ENCODE measurements at places on chromosomes 1 and 21.

DNA sequence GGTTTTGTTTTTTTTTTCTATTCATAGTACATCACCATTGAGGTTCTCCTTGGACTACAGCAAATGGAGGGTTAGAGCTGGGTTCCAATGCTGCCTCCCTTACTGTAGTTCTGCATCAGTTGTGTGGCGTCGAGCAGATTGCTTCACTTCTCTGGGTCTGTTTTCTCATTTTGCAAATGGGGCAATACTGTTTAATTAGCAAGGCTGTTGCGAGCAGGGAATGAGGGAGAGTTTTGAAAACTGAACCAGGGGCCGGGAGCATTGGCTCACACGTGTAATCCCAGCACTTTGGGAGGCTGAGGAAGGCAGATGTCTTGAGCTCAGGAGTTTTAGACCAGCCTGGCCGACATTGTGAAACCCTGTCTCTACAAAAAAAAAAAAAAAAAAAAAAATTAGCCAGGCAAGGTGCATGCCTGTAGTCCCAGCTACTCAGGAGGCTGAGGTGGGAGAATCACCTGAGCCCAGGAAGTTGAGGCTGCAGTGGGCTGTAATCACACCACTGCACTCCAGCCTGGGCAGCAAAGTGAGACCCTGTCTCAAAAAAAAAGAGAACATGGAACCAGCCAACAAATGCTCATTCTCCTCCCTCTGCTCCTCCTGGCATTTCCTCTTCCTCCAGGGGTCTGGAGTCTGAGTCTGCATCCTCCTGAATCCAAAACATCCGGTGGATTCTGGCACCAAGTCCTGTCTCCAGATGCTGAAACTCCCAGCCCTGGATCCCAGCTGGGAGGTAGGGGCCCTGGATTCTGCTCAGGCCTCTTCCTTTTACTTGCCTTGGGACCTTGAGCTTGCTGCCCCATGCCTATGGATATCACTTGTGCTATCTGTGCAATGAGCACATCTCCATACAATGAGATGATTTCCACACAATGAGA lies 3.7 kb upstream of the PLOD1 start:
- no peak for DNase-seq

DNA sequence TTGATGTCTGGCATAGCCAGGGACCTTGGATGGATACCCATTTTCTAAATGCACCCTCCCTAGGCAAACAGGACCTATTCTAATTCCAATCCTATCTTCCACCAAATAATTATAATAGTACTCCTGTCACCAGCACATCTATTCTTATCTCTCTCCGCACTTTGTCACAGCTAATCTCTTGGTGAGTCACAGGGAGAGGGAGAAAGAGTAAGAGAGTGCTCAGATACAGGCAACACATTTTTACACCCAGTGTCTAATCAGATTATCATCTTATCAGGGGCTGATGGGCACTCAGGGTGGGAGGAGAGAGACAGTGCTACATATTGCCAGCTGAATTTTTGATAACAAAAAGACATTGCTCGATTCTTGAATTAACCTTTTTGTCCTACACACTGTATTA lies 275.0 kb upstream of the BEND5 start:
- no peak for DNase-seq

- no peak for DNase-seq
These were observed 273.7 kb downstream of the NFIA start for GRCh38 chr1:61356016-61356415.

GRCh38 chr1:26287033-26287711 lies 7.3 kb downstream of the SH3BGRL3 start:
- DNase-seq = peak; percentile 87

DNA sequence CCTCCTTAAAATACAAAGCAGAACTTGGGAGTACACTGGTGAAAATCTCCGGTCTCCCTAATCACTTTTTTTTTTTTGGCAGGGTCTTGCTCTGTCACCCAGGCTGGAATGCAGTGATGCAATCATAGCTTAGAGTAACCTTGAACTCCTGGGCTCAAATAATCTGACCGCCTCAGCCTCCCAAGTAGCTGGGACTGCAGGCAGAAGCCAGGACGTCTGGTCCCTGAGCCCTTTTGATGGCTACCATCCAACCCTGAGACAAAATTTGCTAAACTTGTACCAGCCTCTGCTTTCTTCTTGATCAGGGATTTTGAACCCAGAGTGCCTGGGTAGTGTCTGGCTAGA lies 4.1 kb downstream of the L1TD1 start:
- DNase-seq = no peak

DNA sequence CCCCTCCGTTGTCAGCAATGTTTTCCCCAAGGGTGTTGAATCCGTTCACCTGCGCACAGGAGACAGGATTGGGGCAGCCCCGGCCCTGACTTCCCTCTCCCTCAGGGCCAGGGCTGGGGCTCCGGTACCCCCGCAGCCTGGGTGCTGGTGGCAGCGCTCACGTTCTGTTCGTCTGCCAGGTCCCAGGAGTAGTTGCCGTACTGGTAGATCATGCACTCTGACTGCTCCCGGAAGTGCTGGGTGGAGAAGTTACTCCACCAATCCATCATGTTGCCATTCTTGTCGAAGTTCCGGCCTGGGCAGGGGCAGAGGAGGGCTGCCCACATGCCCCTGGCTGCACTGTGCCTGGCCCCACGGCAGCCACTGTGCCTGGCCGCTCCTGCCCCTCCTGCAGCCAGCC lies 6.1 kb downstream of the PRXL2B start:
- DNase-seq = no peak

GRCh38 chr1:86153836-86154235 lies 2.7 kb downstream of the COL24A1 start:
- no peak for DNase-seq

- no peak for DNase-seq
These were observed 422.4 kb downstream of the ADGRL2 start for GRCh38 chr1:82223091-82223490.

DNA sequence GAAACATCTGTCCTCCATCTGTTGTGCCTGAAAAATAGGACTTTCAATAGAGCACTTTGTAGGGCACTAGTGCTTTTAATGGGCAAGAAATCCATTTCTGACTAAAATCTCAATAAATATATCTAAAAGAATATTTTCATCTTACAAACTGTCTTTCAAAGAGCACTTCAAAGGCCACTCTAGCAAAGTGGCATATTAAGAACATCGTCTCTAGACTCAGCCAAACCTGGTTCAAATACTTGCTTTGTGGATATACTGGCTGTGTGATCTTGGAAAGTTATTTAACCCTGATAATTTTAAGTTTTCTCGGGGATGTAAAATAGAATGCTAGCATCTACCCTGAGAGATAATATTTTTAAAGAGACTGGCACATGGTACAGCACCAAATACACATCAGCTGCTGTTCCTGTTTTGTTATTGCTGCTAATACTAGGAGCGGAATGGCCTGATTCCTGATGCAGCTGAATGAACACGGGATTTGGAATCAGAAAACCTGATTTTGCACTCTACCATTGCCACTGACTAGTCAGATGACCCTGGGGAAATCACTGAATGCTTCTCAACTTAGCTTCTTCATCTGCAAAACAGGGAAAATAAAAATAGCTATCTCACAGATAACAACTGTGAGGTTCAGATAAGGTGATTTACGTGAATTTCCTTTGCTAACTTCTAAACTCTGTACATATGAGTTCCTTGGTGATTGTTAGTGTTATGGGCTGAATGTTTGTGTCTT lies 25.2 kb upstream of the LRRC8C start:
- DNase-seq = no peak

DNA sequence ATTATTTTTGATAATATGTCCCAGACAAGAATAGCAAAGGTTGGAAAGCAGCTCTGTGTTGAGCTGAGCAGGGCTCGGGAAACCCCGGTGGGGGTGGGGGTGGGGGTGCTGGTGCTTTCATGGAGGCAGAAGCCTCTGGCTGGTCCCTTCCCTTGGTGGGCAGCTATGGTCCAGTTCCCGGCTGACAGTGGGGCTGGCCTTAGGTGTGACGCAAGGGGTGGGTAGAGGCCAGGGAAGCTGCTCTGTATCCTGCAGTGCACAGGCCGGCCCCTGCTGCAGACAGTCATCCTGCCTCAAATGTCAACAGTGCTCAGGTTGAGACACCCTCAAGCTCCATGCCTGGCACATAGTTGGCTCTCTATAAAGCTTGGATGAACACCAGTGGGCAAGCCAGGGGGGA lies 8.9 kb downstream of the ACTL8 start:
- no peak for DNase-seq

- no peak for DNase-seq
These were observed 104.3 kb downstream of the FAM78B start for GRCh38 chr1:166062421-166063070.

DNA sequence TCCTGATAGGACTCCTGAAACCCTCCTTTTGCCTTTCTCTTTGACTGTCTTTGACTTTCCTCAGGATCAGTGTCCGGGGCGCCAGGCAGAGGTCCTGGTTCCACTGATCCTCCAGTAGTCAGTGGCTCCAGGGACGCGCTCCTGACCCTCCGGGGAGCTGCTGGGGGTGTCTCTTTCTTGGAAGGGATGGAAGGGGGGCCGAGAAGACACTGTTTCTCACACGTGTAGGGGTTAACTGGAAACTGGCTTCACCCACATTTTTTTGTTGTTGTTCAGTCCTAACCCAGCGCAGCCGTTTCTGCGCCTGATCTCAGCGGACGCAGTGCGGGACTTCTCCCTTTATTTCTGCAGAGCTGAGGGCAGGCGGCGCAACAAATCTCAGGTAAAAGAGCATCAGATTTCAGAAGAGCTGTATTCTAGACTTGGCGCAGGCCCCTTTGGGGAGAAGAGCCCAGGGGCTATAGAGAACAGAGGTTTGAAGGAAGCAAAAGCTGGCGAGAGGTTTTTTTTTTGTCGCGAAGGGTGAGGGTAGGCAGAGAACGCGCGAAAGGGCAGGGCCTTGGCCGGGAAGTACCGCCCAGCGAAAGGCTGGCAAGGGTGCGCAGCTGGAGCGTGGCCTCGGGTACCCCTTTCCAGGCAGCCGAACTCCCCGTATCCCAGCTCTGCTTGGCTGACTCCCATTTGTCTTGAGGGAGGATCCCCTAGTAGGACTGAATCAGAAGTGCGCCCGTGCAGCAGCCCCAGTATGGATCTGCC lies 4.3 kb upstream of the LHX9 start:
- DNase-seq = no peak

- DNase-seq = peak; percentile 73
These were observed at the start of gene CERS2 for GRCh38 chr1:150974580-150975478. TSS of gene CERS2 (minus strand) at chr1:150974835. CDS start at chr1:150969090, 5,745 bp downstream.

- DNase-seq = no peak
These were observed 527.3 kb downstream of the PLPP3 start for GRCh38 chr1:56052041-56052440.

DNA sequence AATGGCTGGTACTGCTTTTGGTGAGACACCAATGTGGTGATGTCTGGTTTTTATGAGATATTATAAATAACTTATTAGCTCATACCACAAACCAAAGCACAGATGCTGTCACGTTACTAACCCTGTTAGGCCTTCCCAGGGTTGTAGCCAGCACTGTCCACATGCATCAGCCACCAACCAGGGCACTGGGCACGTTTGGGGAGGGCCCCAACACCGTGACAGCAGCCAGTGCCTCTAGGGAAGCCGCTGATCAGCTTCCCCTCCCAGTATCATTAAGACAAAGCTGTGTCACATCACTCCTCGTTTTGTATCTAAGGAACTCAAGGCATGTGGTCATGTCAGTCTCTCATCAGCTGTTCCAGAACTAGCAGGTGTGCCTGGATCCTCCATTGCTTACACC lies 13.9 kb downstream of the URB1 start:
- no peak for DNase-seq

Data from CD4-positive, alpha-beta T cell treated with Interleukin-4 for 4 hours (primary cell).